Activated naive CD8-positive, alpha-beta T cell treated with anti-CD3 and anti-CD28 coated beads for 36 hours (primary cell): ENCODE measurements at places on chromosomes 7 and 10.

DNA sequence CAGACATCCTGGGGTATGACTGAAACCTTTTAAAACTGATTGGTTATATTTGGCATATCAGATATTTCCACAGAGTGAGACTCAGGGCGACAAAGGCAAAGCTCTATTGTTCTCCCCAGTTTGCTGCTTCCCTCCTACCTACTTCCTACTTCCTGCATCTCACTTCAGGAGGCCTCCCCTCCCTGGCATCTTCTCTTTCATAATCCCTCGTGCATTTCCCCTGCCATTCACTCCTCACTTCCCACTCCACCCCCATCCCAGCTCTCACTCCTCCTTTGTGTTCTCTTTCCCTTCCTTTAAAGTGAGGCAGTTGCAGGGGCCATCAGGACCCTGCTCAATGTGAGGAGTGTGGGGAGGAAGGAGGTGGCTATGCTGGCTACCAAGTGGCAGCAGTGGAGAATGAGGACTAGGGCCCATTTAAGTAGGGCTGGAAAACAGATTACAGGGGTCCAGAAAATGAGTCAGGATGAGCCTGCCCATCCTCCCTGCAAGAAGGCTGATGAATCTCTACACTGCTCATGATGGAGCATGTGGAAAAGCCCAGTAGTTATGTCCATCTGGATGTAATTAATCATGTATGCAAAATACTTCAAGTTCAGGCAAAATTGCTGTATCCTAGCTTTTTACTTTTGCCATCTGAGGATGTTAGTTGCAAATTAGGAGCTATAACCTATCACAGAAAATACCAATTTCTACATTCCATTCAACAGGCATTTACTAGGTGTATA lies 311.8 kb upstream of the IMMP2L start:
- no peak for DNase-seq

DNA sequence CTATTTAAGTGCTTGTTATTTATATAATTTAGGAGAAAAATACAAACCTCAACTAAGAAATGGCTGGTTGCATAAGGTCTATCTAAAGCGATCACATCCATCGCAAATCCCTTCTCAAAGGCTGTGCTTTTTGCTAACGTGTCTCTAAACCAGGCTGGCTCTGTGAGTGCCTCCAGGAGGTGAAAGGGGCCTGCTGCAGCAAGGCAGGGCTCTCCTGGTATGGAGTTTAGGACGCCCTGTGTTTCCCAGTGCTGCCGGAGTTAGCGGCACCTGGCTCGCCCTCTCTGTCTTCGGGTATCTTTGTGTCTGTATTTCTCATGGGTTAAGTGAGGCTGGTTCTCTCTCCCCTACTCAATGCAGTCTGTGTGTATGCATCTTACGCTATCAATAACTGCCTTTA lies 68.4 kb upstream of the ATP6V0A4 start:
- no peak for DNase-seq

GRCh38 chr10:92342796-92343195 lies 51.8 kb downstream of the MARCHF5 start:
- DNase-seq, result no peak

- no peak for DNase-seq
Observed at GRCh38 chr10:88108115-88108610, 244.7 kb downstream of the PTEN start.

DNA sequence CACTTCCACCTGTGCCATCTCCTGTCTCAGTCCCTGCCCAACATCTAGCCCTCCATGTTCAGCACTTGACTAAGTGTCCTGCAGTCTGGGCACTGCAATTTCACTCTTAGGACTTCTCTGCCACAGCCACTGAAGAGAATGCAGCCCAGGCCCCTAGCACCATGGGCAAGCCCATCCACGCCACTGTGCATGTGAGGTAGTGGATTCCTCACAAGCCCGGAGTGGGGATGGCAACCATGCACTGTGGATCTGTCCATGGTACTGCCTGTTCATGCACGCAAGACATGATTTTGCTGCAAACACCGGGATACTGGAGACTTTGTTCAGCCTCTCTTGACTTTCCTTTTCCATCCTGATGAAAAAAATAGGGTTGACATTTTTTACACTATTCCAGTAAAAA lies 12.3 kb downstream of the DDC start:
- no peak for DNase-seq

- no peak for DNase-seq
Observed at GRCh38 chr10:109912335-109913281, 10.7 kb downstream of the XPNPEP1 start.

GRCh38 chr7:111887734-111888133 lies 318.5 kb downstream of the DOCK4 start:
- no peak for DNase-seq

GRCh38 chr10:70804421-70804808 lies 11.3 kb upstream of the SGPL1 start:
- DNase-seq, result no peak

DNA sequence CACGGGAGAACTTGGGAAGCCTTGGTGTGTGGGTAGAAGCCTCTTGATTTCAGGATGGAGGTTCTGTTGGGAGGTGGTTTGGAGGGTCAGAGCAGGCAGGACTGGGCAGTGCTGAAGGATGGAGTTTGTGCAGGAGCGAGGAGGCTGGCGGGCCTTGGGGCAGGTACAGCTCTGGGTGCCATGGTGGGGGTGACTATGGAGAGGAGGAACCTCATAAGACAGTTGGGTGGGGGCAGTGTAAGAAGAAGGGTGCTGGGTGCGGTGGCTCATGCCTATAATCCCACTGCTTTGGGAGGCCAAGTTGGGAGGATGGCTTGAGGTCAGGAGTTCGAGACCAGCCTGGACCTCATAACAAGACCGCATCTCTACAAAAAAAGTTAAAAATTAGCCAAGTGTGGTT lies 54.7 kb upstream of the GTF2IRD1 start:
- no peak for DNase-seq

DNA sequence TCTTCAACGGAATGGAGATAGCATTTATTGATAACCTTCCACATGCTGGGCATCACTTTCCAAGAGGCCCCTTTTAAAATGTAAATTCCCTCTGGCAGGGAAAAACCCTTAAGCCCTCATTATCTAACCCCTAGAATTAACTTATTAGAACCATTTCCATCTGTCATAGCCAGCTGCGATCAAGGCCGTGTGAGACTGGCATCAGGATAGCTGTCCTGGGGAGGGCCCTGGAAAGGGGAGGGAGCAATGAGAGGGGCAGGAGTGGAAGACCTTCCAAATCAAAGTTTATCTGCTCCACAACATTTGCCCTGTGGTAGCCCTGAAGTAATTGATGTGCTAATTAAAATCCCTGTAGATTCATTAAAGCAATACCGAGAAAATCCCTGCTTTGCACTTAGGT lies 45.0 kb upstream of the JAZF1 start:
- no peak for DNase-seq

- DNase-seq, result no peak
Observed at GRCh38 chr10:29532256-29532878, 102.4 kb downstream of the SVIL start.

DNA sequence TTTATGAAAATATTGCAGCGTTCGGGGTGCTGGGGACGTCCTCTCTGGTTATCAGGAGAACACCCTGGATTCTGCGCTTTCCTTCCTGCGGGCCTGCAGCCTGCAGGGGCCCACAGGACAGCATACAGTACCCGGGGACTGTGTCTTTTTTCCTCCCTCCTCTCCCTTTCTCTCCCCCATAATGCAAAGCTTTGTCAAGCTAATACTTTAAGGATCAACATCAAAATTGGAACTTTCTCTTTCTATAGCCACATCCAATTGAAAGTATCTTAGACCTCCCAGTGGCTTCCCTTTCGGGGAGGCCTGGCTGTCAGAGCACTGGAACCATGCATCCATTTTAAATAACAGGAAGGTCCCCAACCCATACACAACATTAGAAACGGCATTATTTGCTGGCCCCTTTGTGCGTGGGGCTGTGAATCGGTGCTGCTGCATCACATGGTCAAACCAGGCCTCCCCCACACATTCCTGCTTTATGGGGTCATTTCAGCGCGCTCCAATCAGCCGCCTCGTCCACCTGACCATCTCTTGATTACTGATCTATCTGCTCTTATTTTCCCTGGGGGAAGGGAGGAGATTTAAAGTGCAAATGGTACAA lies 505.1 kb downstream of the DNAJB6 start:
- DNase-seq, result no peak

DNA sequence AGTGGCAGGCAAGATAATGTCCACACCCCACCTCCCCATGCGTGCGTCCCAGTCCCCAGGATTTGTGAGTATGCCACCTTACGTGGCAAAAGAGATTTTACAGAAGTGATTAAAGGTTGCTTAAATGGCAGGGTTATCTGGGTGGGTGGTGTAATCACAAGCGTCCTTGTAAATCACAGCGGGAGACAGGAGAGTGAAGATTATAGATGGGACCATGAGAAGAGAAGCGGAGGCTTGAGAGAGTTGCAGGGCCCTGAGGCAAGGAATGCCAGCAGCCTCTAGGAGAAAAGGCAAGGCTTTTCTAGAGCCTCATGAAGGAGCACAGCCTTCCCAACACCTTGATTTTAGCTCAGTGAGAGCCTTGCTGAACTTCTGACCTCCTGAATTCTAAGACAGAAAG lies 10.2 kb downstream of the ZRANB1 start:
- no peak for DNase-seq

DNA sequence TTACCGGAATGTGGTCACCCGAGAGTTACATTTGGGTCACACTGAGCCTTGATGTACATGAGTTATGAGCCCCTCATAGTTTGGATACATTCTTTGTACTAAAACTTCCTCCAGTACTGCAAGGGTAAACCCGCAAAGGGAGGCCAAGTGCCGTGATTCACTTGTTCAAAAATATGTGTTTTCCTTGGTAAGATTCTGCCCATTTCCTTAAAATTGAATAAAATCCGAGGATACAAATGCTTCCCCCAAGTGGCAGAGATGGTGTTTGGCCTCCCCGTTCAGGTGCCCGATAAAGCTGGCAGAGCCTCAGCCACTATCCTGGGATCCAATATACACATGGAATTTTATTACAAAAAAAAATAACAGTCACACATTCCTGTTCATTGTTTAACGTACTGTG lies 268.3 kb downstream of the DIP2C start:
- no peak for DNase-seq

GRCh38 chr7:110224643-110225042 lies 866.3 kb upstream of the LRRN3 start:
- DNase-seq, result no peak

DNA sequence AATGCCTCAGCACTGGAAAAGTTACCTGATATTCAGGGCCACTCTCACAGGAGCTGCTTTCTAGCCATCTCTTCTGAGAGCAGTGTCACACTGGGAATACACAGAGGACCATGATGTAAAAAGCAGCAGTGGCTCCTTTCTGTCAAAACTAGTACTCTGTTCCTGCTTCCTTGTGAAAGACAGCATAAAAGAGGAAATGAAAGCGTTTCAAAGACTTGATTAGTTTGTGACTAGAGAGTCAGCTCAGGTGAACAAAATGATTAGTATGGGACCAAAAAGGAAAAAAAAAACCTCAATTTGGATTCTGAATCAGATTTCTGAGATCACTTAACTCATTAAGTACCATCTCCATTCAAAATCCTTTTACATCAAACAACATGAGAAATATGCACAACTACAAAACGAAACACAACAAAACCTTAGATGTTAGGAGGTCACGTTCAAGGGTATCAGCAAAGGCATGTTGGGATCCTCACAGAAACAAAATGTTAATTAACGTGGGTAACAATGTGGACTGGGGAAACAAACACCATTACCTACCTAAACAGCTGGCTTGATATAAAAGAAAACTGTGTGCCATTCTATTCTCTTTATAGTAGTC lies 103.7 kb downstream of the MACC1 start:
- no peak for DNase-seq

DNA sequence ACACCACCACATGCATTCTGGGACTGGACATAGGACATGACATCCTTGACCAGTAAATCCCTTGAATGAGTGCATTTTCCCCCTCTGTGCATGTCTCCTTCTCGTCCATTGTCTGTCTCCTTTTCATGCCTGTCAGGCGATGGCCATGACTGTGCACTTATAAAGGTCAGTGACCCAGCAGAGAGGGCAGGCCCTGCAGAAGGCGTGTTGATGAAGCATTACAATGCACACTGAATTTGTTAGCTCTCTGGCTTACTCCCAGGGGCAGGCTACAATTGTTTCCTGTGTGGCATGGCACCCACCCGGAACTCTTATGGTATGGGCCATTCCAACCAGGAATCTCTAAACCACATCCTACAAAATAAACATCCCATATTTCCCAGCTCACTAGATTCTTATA lies 71.1 kb downstream of the SAMD9 start:
- DNase-seq, result no peak

DNA sequence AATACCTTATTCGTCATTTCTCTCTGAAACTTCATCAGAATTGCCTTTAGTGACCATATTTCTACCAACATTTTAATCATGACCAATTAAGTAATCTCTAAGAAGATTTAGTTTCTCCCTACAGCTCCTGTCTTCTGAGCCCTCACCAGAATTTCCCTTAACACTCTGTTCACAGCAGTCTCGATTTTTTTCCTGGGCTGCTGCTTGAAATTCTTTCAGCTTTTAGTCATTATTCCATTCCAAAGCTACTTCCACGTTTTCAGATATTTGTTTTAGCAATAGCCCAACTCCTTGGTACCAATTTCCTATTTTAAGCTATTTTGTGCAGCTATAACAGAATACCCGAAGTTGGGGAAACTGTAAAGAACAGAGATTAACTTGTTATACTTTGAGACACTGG lies 192.4 kb upstream of the DKK1 start:
- DNase-seq, result no peak

- DNase-seq, result no peak
Observed at GRCh38 chr10:99656199-99657064, 2.9 kb upstream of the ENTPD7 start.

- no peak for DNase-seq
Observed at GRCh38 chr10:5070648-5071410, 23.4 kb upstream of the AKR1C3 start.

GRCh38 chr10:3057946-3058345 lies 9.4 kb upstream of the PFKP start:
- no peak for DNase-seq

- no peak for DNase-seq
Observed at GRCh38 chr7:110544194-110544593, 546.7 kb upstream of the LRRN3 start.

DNA sequence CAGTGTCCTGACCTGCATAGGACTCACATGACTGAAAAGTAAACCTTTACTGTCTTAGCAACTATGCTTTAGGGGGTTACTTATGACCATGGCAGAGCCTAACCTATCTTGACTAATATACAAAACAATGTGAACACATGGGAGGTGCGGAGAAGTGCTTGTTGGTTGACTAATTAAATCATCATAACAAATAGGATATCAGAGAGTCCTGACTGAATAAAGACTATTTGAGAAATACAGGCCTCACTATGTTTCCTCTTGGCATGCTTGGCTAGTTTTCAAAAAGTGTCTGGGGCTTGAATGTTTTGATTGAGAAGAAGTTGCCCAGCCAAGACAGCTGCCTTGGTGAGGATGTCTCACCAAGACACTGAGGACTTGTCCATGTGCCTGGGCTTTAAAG lies 104.4 kb upstream of the PHYHIPL start:
- DNase-seq, result no peak

DNA sequence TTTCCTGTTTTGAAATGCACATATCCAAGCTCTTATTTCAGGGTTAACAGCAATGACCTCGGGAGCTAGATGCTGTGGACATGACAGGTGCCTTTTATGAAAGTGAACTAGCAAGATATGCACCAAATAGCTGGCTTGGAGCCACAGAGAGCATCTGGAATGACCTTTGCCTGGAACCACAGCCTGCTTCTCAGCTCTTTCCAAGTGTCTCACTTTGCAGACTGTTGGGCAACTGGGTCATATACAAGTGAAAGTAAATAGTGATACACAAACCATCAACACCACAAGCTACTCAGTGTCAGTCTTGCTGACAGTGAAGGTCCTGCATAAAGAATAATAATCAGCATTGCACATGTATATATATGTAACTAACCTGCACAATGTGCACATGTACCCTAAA lies 183.5 kb downstream of the RNF133 start:
- DNase-seq, result no peak
